ENCODE measurements at places on chromosomes 16 and 17. TPM values are rescaled to one million over a fixed set of nuclear protein-coding genes. Genes with fewer than 3 reads are reported as not detected.

- DNase-seq, result no peak
Observed at GRCh38 chr17:1003972-1004768, 7.2 kb downstream of the TIMM22 start.

- no peak for DNase-seq
Observed at GRCh38 chr17:32266389-32267301, 1.0 kb downstream of the RHBDL3 start.

Gene CTCF
- total RNA-seq, result 49.9 TPM

Gene PRDM7
- total RNA-seq, result not detected

Gene ADAM11
- not detected for total RNA-seq

Gene KRT28
- total RNA-seq, result not detected

- no peak for DNase-seq
Observed at GRCh38 chr17:74426551-74427047, 5.3 kb upstream of the GPRC5C start.

DNA sequence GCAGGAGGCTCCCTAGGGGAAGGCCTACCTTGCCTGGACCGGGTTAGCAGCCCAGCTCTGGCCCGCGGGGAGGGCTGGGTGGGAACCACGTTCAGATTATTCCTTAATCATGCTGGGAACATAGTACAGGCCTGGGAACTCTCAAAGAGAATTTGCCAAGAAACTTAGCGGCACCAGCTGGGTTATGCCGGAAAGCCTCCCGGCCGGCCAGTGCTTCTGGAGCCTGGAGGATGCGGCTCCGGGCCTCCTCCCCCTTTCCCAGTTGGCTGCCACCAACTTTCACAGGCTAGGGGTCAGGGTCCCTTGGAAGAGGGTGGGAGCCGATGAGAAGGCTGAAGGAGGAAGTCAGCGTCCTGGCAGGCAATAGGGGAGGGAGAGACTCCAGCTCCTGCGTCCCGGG lies 10.8 kb downstream of the NGFR start:
- DNase-seq, result no peak

- DNase-seq, result no peak
Observed at GRCh38 chr17:27846042-27846655, 45.8 kb upstream of the NOS2 start.

GRCh38 chr17:49715216-49715615 lies 7.5 kb upstream of the SLC35B1 start:
- no peak for DNase-seq

Gene KLHL36
- total RNA-seq, result 73.0 TPM

DNA sequence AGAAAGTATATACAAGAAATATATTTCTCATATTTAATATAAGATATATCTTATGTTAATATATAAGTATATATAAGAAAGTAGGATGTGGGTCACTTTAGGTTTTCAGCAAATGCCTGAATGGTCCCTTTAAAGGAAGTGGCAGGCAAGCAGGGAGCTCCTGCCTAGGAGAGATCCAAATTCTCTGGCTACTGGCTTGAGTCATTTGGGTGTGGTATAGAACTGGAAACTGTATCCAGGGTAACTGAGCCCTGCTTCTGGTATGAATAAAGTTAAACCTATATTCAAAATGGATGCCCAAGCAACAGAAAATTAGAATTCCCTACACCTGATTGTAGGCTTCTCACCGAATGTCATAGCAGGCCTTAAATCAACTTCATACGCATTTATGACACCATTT lies 144.4 kb downstream of the ZNF18 start:
- DNase-seq, result no peak

- DNase-seq, result no peak
Observed at GRCh38 chr17:382644-383533, 30.3 kb upstream of the RPH3AL start.

DNA sequence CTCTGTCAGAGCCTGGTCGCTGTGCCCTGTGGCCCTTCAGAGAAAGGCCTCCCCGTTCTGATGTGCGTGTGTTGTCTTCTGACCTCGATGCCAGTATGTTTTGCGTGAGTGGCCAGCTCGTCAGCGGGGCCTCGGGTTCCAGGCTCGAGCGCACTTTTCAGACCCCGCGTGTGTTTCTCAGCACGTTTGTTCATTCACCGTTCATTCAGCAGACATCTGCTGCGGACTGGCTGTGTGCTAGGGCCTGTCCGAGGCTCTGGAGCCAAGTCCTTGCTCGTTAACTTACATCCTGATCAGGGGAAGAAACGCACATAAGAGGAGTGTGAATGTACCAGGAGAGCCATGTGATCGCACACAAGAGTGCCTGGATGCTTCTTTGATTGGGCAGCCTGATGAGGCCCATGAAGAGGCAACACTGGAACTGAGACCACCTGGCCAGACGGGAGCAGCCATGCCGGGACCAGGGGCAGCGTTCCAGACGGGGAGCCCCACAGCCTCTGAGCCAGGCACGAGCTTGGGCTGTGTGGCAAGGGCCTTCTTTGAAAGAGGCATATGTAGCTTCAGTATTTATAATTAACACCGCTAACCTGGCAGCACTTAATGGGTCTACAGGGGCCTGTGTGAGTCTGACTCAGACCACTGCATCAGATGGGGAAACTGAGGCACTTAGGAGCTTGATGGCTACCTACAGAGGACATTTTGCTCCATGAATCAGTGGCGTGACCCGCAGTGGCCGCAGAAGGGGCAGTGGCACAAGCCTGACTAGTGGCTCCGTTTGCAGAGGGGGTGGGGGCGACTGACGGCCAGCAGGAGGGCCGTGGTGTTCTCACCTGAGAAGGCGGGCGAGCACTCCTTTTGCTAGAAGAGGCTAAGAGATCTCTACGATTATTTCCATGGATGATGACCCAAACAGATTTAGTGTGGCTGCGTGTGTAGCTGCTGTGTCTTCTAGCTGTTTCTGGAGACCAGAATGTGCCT lies 187.9 kb upstream of the CHMP6 start:
- DNase-seq, result no peak

DNA sequence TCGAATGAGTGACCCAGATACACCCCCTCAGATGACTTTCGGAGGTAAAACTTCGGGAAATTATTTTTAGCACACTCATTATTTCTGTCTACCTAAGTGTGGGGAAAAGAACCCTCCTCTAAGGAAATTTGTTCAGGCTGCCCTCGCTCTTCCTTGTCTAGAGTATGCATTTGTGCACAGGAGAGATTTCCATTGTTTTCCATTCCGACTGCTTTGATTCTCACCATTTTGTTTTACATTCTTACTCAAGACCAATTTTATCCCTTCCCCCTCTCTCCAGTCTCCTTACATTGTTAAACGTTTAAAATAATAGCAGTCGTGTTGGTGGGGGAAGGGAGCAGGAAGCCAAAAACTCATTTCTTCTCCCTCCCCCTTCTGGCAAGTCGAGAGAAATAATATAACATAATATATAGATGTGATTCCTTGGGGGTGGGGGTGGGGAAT lies 1.5 kb upstream of the CHD3 start:
- no peak for DNase-seq

GRCh38 chr17:14972844-14973243 lies 292.3 kb downstream of the PMP22 start:
- DNase-seq, result no peak

DNA sequence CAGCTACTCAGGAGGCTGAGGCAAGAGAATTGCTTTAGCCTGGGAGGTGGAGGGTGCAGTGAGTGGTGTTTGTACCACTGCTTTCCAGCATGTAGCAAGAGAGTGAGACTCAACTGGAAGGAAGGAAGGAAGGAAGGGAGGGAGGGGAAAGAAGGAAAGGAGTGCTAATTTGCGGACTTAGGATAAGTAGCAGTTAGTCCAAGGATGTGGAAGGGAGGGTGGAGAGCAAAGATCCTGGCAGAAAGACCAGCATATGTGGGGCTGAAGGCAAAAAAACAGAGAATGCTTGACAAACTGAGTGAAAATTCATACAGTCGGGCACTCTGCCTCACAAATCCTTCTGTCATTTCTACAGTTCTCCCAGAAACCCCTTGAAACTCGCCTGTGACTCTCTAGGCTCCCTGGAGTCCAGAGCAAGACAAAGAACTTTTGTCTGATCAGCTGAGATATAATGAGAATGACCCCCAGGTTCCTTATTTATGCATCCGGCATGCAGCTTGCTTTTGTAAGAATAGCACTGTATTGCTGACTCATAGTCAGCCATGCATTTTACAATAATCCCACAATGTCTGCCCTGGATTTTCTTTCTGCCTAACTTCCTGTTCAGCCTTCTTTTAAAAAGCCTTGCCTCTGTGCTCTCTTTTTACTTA lies 31.5 kb downstream of the CDK5RAP3 start:
- no peak for DNase-seq

Gene GP2
- 0.46 TPM for total RNA-seq

DNA sequence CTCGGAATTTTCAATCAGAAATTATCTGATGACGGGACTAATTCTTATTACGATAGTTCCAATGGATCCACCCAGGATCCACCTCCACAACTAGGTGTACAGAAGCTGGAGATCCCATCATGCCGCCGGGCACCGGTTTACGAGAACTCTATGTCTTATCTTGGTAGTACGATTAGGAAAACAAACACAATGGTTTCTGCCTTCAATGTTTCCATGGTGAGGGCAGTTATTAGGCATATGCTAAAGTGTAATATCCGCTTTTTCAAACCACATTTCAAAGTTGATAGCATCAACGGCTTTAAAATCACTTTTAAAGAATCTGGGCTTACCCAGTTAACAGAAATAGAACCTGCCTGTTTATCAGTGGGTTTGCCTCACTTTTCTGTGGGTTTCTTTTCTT lies 705.7 kb downstream of the MAF start:
- DNase-seq, result no peak

Gene CNTNAP4
- not detected for total RNA-seq

Data from lower leg skin (tissue), 4 donors.